ENCODE measurements at places on chromosomes 16 and 17.

DNA sequence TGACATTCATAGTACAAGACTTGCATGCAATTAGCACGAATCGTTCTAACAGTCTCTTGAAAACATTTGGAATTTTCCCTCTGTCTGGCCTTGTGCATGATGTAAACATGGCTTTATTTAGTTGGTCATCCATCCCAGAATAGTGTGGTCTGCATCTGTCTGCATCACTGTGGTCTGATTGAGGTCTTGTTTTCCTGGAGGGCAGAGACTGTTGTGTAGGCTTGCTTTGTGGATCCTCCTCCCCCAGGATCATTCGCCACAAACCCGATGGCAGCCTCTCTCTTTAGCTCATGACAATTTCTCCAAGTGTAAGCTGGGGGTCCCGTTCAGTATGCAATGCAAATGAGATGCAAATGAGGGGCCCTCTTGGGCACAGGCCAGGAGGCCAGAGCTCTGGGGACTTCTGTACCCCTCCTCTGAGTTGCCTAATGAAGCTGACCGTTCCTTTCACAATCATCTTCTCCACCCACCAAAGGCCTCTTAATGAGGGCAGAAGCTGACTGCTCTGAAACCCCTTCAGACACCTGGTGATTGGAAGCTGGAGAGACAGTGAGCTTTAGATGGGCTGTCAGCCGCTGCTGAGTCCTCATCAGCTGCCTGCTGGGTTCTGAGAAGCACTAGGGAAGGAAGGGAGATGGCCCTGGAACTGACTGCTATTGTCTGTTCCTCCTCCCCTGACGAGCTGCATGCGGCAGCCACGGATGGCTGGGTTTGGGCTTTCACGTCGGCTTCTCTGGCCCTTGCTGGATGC, 201.2 kb upstream of the CACNG3 start:
- no peak for DNase-seq

DNA sequence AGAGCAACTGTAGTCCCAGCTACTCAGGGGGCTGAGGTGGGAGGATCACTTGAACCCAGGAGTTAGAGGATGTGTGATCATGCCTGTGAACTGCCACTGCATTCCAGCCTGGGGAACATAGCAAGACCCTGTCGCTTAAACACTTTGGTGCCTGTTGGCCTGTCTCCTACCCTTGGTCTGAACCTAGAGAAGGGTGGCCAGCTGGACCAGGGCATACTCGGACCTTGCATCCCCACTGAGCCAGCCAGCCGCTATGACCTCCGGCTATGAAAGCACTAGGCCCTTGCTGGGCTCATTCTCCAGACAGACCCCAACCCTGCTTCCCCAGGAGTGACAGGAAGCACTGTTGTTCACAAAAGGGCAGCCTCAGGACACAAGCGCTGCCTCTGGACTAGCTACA, 4.6 kb downstream of the IFT20 start:
- no peak for DNase-seq

DNA sequence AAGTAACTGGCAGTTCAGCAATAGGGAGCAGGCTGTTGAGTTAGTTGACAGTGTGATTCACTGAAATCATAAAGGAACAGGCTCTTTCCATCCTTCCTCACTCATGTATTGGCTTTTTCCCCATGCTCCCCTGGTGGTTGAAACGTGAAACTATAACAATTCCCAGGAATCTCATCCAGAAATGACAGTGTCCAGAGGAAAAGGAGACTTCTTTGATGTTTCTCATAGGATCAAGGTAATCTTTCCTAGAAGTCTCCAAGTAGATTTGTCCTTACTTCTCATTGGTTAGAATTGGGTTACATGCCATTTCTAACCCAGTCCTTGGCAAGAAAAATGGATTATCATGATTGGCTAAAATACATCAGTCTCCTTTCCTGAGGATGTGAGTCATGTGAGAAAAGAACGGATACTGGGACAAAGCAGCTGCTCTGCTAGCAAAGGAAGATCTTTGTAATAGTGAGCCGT, 14.4 kb downstream of the TTC19 start:
- DNase-seq: no peak

DNA sequence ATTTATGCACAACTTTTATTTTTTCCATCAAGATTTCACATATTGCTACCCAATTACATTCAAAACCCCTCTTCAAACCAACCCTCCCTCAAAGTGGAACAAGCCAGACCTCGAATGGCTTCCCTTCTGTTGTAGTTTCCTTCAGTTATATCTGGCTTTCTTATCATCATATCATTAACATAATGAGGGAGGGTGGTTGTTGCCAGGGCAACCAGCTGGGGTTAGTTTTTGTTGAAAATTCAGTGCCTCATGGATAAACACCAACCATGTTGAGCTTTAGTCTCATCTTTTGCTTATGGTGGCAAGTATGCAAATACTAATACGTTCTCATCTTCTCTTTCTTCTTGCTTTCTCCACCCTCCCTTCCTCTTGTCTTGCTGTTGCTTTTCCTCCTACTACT, 359.7 kb downstream of the CDH11 start:
- no peak for DNase-seq

GRCh38 chr16:75250809-75251279, 580 bp downstream of the BCAR1 start:
- DNase-seq: no peak

GRCh38 chr17:78438271-78438691, 59.8 kb downstream of the PGS1 start:
- no peak for DNase-seq
